ENCODE measurements at places on chromosomes 7 and 10. TPM values are rescaled to one million over a fixed set of nuclear protein-coding genes. Genes with fewer than 3 reads are reported as not detected.

DNA sequence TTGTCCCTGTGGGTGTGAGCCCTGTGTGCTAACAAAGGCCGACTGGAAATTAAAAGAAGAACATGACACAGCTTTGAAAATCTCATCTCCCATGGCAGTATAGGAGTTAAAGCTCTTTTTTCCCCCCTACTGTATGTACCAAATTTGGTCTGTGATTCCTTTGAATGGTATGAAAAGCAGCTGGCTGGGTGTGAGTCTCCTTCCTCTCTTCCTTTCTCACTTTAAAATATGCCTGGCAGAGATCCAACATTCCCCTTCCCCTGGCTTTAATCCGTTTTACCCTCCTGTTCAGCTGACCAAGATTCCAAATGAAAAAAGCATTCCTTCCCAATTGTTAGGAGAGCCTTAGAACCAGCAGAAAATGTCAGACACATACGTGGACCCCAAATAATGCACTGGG is 225.0 kb upstream of the CELF2 start:
- no peak for DNase-seq

GRID2IP gene
- not detected for total RNA-seq

- DNase-seq, result no peak
Measured at GRCh38 chr10:55519264-55519663, 718.2 kb upstream of the PCDH15 start.

DNA sequence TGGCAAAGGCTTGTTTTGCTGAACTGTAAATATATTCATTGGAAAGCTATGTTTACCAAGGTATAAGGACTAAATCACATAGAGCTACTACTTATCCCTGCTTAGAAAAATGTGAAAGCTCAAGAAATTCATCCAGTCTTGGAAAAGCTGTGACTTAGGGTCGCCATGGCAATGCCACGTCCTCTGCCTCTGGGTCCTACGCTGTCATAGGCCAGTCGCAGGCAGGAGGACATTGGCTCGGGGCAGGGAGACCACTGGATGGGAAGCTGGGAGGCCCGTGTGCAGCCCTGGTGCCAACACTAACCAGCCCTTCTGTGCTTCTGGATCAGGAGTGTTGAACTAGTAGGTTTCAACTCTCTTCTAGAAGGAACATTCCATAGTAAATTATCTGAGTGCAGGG is 67.3 kb upstream of the PDZD8 start:
- no peak for DNase-seq

DNA sequence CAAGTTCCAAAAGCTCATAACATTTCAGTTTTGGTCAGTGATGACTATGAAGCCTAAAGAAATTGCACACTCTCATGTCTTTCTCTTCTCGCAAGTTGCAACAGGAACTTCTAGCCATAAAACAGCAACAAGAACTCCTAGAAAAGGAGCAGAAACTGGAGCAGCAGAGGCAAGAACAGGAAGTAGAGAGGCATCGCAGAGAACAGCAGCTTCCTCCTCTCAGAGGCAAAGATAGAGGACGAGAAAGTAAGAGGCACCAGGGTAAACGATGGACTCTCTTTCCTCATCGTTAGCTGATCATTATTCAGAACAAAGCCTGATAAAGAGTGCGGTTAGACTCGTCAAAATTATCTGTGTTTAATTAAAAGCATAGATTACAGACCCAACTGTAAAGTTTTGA is 94.7 kb downstream of the HDAC9 start:
- no peak for DNase-seq

- no peak for DNase-seq
Measured at GRCh38 chr10:119303886-119304285, 96.5 kb downstream of the GRK5 start.

KEL gene
- 0.57 TPM for total RNA-seq

DNA sequence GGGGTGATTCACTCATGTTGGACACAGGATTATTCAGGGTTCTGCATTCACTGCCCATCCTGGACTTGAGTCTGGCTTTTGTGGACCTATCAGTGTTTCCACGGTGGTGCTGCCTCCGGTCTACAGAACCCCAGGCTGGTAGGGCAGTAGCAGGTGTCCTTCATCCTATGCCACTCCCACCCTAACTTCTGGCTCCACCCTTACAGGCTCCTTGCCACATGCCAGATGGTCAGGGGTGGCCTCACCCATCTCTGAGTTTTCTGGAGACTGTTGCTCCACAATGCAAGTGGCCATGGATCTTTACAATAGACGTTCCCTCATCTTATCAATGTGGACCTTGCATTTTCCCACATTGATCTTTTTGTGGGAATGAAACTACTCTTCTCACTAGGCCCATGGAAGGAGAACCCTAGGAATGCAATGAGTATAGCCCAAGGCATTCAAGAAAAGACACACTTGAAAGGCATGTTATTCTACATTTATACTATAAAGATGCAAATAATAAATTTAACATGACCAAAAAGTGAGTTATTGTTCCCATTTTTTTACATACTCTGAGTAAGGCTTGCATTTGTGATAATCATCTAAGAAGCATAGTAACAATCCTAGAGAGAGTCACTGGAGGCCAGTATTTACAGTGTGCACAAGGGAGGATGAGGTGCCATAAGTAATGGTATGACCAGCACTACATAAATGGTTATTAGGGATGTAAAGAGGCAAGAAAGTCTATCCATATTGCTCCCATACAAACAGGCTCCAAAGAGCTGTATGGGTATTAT is 57.4 kb upstream of the ADO start:
- DNase-seq, result no peak

CPA5 gene
- not detected for total RNA-seq

STOX1 gene
- total RNA-seq, result 0.19 TPM

- no peak for DNase-seq
Measured at GRCh38 chr10:67666416-67667034, 29.5 kb downstream of the CTNNA3 start.

DNA sequence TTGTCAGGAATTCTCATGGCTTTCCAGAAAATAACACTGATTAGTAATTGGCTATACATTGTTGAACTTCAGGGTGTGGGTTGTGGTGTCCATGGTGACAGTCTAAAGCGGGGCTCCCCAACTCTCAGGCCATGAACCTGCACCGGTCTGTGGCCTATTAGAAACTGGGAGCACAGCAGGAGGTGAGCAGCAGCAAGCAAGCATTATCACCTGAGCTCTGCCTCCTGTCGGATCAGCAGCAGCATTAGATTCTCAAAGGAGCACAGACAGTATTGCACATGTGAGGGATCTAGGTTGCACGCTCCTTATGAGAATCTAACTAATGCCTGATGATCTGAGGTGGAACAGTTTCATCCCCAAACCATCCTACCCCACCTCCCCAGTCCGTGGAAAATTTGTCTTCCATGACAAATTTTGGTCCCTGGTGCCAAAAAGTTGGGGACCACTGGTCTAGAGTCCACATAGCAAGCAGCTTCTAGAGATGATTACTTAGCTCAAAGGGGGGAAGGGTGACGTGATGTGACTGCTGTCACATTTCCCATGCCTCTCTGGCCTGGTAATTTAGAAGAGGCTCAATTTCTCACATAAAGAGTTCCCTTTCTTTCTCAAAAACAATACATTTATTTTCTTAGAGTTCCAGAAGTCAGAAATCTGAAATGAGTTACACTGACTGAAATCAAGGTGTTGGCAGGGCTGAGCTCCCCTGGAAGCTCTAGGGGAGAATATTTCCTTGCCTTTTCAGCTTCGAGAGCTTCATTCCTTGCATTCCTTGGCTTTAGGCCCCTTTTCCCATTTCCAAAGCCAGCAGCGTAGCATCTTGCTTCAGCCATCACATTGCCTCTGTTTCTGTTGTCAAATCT is 17.6 kb upstream of the FAM221A start:
- no peak for DNase-seq

GRCh38 chr10:52239771-52240170 is 74.3 kb upstream of the DKK1 start:
- no peak for DNase-seq

DNA sequence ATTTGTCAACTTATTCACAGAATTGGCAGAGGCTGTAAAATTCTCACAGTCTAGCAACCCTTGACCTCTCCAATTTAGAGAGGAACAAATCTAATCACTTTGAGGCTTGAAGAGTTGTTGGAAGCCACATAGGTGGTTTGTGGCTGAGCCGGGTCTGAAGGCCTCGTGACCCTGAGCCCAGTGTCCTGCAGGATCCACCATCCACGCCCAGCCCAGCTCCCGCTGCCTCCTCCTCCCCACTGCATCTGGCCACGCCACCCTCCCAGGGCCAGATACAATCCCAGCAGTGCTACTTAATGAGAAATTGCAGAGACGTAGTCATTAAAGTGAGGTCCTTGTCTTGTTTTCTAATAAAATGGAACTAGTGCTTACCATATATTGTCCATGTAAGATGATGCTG is 81.4 kb upstream of the SHH start:
- peak; percentile 39 for DNase-seq

DNA sequence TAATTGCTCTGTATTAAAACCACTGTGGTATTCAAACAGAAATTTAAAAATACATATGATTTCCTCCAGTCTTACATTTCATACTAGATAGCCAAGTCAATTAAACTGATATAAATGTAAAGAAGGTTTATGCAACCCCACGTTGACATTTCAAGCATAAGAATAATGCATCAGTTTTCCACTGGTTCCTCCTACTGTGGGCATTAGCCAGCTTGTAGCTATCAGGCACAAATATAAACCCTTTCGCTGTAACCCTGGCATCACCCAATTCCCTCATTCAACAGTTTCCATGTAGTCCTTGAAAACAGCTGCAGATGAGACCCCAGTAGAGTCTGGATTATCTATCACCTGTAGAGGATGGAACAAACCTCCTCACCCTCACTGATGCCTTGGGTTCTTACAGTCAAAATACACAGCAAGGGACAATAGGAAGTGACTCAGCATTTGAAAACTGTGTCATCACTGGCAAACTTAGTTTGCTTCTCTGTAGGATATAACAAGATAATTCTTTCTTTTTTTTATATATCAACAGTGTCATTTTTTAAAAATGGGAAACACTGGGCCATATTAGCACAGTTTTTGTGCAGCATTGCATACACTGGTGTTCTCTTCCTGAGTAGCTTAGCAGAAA is 113.0 kb downstream of the PDE1C start:
- no peak for DNase-seq

- DNase-seq, result no peak
Measured at GRCh38 chr10:6980353-6980752, 400.3 kb upstream of the PRKCQ start.

SLC26A4 gene
- 1.5 TPM for total RNA-seq

- DNase-seq, result no peak
Measured at GRCh38 chr10:3118641-3119091, 51.3 kb downstream of the PFKP start.

DNA sequence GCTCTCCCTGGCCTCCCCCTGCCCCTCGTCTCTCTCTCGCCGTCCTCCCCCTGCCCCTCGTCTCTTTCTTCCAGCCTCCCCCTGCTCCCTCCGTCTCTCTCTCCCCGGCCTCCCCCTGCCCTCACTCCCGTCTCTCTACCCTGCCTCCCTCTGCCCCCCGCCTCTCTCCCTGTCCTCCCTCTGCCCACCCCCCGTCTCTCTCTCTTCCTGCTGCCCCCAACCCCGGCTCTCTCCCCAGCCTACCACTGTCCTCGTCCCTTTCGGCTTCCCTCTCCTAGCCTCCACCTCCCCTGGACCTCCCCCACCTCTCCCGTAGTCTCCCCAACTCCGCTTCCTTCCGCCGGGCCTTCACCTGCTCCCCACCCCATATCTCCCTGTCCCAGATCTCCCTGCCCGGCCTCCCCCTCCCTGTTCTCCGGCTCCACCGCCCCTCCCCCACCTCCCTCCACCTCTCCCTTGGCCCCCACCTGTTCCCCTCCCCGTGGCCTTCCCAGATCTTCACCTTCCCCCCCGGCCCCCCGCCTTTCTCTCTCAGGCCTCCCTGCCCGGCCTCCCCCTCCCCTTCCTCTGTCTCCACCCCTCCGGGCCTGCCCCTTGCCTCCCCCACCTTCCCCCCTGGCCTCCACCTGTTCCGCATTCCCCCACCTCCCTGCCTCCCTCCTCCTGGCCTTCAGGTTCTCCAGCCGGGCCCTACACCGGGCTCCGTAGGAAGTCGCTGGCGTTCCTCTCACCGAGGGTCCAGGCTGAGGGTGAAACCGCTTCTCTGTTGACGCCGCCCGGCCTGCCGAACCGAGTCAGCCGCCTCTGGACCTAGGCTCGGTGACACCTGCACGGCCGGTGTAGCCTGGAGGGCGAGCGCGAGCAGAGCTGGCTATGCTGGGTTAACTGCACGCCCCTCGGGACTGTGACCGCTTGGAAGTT is 1.2 kb downstream of the GET4 start:
- no peak for DNase-seq

DNA sequence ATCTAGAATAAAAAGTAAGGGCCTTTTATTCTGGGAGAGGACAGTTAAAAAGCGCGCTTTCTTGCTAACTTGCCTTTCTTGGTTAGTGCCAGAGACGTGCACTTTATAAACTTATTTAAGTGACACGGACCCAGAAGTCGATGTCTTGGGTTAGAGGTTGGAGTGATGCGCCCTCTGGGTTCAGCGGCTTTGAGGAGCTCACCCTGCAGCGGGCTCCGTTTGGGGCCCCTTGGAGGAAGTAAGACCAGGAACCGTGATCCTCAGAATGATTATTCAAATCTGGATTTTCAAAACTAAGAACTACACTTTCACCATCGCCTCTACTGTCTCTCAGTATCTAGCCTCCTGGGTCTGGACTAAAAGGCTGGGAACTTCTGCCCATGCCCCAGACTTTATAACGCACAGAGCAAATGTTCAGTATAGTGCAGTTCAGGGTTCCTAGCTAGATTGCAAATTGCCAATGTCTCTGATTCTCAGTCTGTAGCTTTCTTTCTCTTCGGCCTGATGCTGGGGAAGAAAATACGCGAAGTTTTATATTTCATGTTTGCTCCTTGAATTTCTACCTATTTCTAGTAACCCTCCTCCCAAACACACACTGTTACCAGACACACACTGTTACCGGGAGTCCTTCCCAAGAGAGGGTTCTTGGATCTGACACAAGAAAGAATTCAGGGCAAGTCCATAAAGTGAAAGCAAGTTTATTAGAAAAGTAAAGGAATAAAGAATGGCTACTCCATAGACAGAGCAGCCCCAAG is 18.6 kb upstream of the SMO start:
- DNase-seq, result no peak

- no peak for DNase-seq
Measured at GRCh38 chr7:27697861-27698430, 35.3 kb upstream of the HIBADH start.

ZFYVE27 gene
- total RNA-seq, result 19.8 TPM

- no peak for DNase-seq
Measured at GRCh38 chr7:115208710-115209560, 287.0 kb downstream of the MDFIC start.

INMT gene
- total RNA-seq, result 17.3 TPM

- DNase-seq, result peak; percentile 68
Measured at GRCh38 chr7:44393238-44394111, 68.1 kb upstream of the CAMK2B start.

DNA sequence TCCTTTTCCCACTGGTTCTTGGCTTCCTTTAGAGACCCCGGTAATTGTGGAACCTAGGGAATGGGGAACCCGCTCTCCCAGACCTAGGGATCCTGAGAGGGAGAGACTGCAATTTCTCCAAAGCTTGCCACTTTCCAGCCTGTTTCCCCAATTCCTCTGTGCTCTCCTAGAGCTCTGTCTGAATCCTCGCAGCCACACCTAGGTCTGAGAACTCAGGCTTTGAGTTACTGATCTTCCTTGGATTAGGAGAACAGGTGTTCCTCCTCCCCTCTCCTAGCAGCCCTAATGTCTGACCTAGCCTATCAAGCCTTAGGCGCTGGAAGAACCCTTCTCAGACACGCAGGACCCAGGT is 20.0 kb downstream of the WNT8B start:
- DNase-seq, result no peak

MCM10 gene
- total RNA-seq, result 0.22 TPM

UROS gene
- 69.5 TPM for total RNA-seq

Data from cardiac septum (tissue), 1 donor.